ENCODE measurements at places on chromosomes 16 and 17.

- peaks cover 19% of the 10 kb centered on the region for H3K27me3 ChIP-seq
- H3K4me1 ChIP-seq: peaks cover 16% of the 10 kb centered on the region
- H3K36me3 ChIP-seq: peaks cover 5% of the 10 kb centered on the region
- H3K27ac ChIP-seq: no peak overlapping the region
- DNase-seq: no peak
Measured at GRCh38 chr16:71585318-71585703, 8.4 kb upstream of the TAT start.

DNA sequence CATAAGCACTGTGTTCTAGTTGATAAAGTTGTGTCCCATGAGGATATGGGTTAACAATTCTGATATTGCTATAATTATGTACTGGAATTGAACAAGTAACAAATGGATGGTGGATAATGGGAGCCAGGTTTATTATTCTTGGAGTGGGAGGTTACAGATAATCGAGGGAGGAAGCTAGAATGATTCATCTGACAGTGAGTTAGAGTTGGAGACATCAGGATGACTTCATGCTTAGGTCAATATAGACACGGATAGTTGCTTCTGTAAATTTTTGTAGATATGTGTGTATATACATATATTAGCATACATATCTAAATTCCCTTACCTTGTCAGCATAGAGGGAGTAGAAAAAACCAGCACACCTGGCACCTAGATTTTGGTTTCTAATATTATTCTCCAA, 293.4 kb downstream of the SHISA9 start:
- no peak overlapping the region for H3K4me3 ChIP-seq
- H3K27ac ChIP-seq: no peak overlapping the region
- H3K4me1 ChIP-seq: no peaks in the 10 kb centered on the region
- peaks cover 8% of the 10 kb centered on the region for H3K36me3 ChIP-seq
- DNase-seq: no peak

GRCh38 chr16:14489460-14489859, 140.6 kb downstream of the PARN start:
- peaks cover 31% of the 10 kb centered on the region for H3K4me1 ChIP-seq
- H3K27me3 ChIP-seq: no peaks in the 10 kb centered on the region
- peaks cover 5% of the 10 kb centered on the region for H3K36me3 ChIP-seq
- no peak overlapping the region for H3K27ac ChIP-seq

GRCh38 chr17:2179615-2180295, 123.8 kb downstream of the SMG6 start:
- H3K27me3 ChIP-seq: no peaks in the 10 kb centered on the region
- H3K36me3 ChIP-seq: peaks cover 49% of the 10 kb centered on the region
- no peaks in the 10 kb centered on the region for H3K4me1 ChIP-seq
- H3K4me3 ChIP-seq: no peak overlapping the region
- no peak overlapping the region for H3K27ac ChIP-seq

Data from naive B cell (primary cell).